ENCODE measurements at places on chromosomes 1 and 21.

GRCh38 chr1:166869318-166870099, 6.6 kb downstream of the TADA1 start:
- DNase-seq, result no peak

- DNase-seq, result no peak
Observed at GRCh38 chr1:206472886-206473285, 2.6 kb downstream of the IKBKE start.

GRCh38 chr1:223849352-223850254, 3.9 kb upstream of the TP53BP2 start:
- no peak for DNase-seq

GRCh38 chr1:173205146-173206051, 1.7 kb downstream of the TNFSF4 start:
- peak; percentile 50 for DNase-seq

GRCh38 chr1:165869343-165869742, 41.9 kb downstream of the UCK2 start:
- no peak for DNase-seq

GRCh38 chr1:164726235-164726634, 167.3 kb downstream of the PBX1 start:
- DNase-seq, result no peak

GRCh38 chr1:91752324-91752723, 133.6 kb downstream of the TGFBR3 start:
- no peak for DNase-seq

DNA sequence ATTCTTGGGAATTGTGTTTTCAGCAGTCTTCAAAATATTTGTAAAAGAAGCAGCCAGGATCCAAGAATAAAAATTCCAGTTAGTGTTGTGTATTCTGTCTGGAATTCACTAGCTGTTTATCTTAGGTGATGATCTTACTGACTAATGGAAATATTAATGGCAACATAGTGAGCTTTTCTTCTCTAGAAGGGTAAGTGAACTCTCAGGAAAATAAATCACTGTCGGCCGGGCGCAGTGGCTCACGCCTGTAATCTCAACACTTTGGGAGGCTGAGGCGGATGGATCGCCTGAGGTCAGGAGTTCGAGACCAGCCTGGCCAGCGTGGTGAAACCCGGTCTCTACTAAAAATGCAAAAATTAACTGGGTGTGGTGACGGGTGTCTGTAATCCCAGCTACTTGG, 87.4 kb upstream of the KIF1B start:
- DNase-seq, result no peak

DNA sequence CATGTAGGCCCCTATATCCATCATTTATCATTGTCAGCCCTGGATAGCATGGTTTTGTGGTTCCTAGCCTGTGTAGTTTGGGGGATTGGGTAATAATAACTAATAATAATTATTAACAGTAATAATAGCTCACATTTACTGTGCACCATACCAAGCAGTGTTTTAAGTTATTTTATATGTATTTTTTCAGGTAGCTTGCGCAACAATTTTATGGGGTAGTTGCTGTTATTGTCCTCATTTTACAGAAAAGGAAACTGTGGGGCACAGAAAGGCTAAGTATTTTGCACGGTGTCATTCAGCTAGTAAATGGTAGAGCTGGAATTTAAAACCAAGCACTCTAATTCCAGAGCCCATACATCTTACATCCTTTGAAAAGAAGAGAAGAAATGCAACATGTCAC, 179.8 kb downstream of the HS2ST1 start:
- DNase-seq, result peak; percentile 8

DNA sequence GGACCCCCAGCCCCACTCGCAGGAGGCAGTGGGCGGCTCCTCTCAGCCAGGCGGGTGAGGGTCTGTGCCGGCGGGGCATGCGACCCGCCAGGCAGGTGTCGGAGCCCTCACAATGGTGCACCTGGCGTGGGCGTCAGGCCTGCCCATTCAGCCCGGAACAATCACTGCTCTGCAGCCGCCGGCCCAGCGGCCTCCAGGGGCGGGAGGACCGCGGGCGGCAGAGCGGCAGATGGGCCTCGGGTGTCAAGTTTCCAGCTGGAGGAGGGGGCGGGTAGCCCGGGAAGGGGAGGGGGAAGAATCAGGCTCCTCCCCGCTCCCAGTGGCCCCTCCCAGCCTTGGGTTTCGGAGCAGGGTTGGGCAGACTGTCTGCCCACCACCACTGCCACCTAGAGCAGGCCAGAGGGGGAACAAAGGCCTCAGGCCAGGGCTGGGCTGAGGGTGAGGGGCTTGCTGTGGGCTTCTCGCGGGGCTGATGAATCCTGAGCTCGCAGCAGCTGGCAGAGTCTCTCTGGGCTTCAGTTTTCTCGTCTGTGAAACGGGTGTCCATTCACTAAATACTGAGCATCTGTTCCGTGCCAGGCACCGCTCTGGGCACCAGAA, 39.5 kb upstream of the CASZ1 start:
- DNase-seq, result peak; percentile 40

GRCh38 chr21:43362321-43362791, 64.6 kb downstream of the SIK1 start:
- peak; percentile 52 for DNase-seq

DNA sequence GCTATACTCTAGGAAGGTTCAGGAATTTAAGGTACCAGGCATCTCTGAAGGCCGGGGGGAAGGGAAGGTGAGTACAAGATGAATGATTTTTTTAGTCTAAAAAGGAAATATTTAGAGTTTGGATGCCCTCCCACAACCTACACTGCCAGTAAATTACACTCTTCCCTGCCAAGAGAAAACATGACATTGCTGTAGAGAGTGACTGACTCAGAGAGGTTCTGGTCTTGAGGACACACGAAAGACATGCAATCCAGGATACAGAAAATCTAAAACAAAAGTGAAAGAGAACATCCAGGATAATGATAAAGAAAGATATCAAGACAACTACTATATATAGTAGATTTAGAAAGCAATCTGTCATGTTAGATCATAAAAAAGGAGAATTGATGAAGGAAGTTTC, 200.5 kb downstream of the TYW3 start:
- no peak for DNase-seq

DNA sequence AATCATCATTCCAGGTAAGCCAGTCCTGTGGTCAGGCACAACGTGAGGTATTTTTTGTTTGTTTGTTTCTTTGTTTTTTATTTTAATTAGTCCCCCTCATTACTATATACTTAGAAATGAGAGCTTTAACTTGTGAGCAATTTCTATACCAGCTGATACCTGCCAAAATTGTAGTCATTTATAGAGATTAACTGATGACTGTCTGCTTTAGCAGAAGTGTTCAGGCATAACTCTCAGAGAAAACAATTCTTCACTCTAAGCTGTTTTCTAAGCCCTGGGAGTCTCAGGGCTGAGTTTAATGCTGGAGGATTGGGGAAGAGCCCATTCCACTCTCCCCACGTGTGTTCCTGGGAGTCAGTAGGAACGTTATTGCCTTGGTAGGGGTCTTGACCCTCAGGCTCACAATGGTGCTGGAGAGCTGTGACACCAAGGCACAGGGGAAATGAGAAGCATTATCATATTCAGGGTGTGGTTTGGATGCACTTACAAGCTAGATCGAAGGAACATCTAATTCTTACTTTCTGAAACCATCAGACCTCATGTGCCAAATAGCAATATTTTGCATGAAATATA, 168.2 kb downstream of the CLIC6 start:
- no peak for DNase-seq

GRCh38 chr1:116299248-116299647, 73.8 kb upstream of the ATP1A1 start:
- no peak for DNase-seq

DNA sequence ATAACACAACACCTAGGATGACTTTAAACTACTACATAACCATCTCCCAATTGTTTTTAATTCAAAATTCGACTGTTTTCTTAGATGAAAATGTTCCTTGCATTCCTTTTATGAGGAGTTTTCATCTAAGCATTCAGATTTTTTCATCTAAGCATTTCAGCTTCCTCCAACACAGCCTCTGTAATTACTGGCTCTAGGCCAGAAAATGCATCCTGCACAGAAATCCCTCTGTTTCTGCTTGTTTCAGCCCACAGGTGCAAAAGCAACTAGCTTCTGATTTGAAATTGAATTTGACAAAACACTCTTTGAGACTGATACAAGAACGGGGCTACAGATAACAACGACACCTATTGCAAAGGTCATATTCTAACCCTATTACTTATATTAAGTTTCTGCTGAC, 90.4 kb downstream of the RGS21 start:
- DNase-seq, result no peak

GRCh38 chr1:27127419-27127818, 27.5 kb downstream of the SLC9A1 start:
- no peak for DNase-seq

- peak; percentile 74 for DNase-seq
Observed at GRCh38 chr21:42463861-42464515, 32.0 kb downstream of the RSPH1 start.

- DNase-seq, result no peak
Observed at GRCh38 chr1:119747451-119747850, 21.3 kb downstream of the HMGCS2 start.

GRCh38 chr1:7567376-7567775, 203.7 kb upstream of the VAMP3 start:
- no peak for DNase-seq

- DNase-seq, result no peak
Observed at GRCh38 chr1:180642781-180643180, 11.0 kb downstream of the XPR1 start.

DNA sequence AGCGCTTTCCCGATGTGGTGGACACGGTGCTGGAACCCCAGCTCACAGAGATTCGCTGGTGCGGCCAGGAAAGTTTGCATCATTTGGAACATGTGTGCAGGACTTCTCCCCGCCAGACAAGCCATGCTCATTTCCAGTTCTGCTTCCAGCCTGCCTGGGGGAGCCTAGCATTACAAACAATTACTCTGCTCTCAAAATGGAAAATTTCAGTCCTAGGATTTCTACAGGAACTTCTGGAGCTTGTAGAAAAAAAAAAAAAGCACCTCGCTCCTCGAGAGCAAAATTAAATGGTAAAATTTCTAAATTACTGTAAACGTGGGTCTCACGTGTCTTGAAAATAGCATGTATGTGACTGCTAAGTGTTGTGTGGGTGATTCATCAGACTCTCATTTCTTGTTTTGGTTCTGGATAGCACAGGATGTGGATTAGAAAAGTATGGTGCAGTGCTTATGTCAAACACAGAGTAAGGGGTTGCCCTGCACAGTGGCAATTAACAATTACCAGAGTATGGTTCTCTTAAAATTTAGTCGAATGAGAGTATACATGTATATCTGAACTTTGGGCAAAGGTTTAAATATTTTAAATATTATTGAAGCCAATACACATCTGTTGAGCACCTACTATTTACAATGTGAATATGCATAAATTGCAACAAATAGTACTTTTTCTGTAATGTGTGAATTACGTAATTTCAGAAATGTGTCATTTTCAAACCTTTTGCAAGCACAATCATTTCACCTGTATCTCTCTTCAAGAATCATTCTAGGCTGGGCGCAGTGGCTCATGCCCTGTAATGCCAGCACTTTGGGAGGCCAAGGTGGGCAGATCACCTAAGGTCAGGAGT, 61.8 kb upstream of the PTGFRN start:
- DNase-seq, result no peak

- DNase-seq, result no peak
Observed at GRCh38 chr1:154735804-154736168, 127.8 kb upstream of the ADAR start.

GRCh38 chr1:212853658-212854057, 4.4 kb upstream of the FLVCR1 start:
- DNase-seq, result no peak

DNA sequence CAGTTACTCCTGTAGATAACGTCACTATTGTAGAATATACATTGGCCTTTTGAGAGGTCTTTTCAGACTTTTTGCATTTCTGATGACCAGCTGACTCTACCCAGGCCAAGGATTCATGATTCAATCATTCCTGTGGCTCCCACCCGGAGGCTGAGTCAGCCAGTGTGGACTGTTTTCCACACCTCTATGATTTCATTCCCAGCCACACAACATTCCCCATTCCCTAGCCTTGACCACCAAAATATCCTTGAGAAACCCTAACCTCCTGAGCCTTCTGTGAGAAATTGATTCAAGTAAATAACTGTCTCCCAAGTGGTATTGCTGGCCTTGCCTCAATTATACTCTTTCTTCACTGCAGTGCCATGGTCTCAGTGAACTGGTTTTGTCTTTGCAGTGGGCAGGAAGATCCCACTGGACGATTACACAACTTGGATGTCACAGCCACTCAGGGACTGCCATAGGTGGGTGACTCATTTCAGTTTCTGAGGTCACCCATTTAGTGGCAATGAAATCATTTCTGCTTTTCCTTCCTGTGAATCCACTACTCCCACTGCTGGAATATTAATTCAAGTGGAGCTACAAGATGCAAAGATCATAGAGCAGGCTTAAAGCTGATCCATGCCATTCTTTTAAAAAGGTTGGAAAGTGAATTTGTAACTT, 518.6 kb upstream of the ZP4 start:
- peak; percentile 27 for DNase-seq

GRCh38 chr1:209742409-209743144, 13.3 kb upstream of the TRAF3IP3 start:
- DNase-seq, result no peak

DNA sequence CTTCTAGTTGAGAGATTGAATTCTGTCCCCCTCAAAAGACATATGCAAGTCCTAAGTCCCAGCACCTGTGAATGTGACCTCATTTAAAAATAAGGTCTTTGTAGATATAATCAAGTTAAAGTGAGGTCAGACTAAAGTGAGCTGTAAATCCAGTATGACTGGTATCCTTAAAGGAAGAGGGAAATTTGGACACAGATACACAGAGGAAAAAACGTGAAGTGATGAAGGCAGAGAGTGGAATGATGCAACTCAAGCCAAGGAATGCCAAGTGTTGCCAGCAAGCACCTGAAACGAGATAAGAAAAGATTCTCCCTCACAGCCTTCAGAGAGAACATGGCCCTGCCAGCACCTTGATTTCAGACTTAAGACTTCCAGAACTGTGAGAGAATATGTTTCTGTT, 444.7 kb upstream of the VAMP3 start:
- DNase-seq, result no peak

- DNase-seq, result no peak
Observed at GRCh38 chr1:45822644-45823043, 19.2 kb downstream of the MAST2 start.

DNA sequence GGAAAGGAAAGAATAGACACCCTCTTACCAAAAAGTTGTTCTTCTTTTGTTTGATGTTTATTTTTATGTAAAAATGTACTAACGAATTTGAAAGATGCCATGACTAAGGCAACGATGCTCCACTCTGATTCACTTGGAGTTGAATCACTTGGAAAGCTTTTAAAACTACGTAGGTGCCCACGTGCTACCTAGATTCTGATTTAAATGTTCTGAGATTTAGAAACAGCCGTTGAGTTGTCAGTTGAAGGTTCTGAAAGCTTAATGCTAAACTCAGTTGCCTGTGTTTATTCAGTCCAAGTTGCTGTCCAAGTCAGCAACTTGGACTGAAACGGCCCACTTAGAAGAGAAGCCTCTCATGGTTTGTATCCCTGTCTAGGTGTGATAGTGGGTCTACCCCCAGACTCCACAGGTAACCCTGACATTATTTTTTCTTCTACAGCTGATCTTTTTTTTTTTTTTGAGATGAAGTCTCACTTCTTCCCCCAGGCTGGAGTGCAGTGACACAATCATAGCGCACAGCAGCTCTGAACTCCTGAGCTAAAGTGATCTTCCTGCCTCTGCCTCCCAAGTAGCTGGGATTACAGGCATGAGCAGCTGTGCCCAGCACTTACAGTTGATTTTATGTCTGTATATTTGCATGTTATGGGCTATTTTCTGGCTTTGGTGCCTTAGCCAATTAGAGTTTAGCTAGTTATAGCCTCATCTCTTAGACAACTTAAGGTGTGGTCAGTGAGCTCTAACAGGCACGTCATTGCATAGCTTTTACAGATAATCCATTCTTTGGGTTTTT, 1.4 kb upstream of the VAMP4 start:
- no peak for DNase-seq

All from NB4 (cell line).